ENCODE measurements at places on chromosomes 11 and 22.

DNA sequence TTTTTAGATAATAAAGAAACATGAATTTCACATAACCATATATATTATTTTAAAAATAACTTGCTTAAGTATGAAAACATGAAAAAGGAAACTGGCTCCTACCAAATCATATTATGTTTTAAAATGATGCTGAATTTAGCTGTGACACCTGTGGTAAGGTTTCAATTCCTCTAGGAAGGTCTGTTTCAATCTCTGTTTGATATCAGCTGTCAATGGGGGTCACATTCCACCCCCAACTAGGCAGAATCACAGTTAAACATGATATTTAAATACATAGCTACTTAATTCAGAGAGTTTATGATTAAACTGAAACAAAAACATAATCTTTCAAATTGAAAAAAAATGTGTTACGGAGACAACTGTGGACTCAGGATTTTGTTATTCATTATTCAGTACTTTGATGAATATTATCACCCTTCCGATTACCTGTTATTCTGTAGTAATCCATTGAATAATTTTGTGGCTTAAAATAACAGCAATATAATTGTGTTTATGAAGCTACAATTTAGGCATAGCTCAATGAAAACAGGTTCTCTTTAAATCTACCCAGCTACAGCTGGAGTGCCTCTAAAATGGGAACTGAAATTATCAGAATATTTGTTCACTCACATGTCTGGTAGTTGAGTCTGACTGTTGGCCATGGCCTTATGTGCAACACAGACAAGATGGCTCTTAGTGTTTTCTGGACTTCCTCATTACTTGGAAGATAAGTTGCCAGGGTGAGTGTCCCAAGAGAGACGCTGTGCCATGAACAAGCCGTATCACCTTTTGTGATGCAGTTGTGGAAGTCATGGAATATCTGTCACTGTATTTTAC, 244.6 kb upstream of the ANO3 start:
- ATAC-seq, result no peak

- peak; percentile 28 for ATAC-seq
Observed at GRCh38 chr22:39173787-39174497, 21.5 kb upstream of the CBX7 start.

GRCh38 chr22:50053861-50054260, 4.2 kb downstream of the TTLL8 start:
- ATAC-seq, result no peak

GRCh38 chr11:27451244-27451965, 21.2 kb downstream of the LGR4 start:
- no peak for ATAC-seq

GRCh38 chr11:72250661-72251464, 6.9 kb upstream of the PHOX2A start:
- no peak for ATAC-seq

- ATAC-seq, result no peak
Observed at GRCh38 chr11:46738887-46739286, 19.9 kb downstream of the F2 start.

GRCh38 chr11:72436661-72437060, 2.3 kb upstream of the CLPB start:
- no peak for ATAC-seq

GRCh38 chr22:49871482-49871881, 17.8 kb downstream of the ZBED4 start:
- ATAC-seq, result no peak

DNA sequence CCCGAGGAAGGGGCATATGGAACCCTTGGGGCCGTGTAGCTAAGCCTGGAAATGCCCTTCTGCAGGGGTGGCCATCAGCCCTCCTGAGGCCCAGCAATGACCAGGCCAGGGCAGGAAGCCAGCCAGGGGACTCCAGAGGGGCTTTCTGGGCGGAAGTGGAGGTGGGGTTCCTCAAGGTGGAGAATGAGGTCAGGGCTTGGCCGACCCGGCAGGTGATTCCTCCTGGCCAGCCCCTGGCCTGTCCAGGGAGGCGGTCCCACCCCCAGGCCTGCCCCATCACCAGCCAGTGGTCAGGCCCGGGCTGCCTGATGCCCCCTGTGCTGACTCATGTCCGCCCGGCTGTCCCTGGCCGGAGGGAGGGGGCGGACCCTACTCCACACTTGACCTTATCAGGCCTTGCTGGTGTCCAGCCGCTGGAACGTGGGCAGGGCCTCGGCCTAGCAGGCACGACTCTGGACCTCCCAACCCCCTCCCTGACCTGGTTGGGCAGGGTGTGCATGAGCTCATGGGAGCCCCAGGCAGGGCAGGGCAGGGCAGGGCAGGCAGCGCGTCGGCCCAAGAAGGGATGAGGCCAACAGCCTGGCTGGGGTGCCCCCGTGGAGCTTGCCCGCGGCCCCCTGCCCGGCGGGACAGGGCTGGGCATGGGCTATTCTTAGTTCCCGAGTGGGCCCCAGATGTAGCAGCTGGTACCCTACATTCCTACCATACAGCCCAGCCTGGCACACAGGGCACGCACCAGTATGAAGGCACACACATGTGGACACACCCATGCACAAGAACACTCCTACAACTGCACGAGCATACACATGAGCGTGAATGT, 35.9 kb downstream of the RPL3 start:
- ATAC-seq, result no peak

DNA sequence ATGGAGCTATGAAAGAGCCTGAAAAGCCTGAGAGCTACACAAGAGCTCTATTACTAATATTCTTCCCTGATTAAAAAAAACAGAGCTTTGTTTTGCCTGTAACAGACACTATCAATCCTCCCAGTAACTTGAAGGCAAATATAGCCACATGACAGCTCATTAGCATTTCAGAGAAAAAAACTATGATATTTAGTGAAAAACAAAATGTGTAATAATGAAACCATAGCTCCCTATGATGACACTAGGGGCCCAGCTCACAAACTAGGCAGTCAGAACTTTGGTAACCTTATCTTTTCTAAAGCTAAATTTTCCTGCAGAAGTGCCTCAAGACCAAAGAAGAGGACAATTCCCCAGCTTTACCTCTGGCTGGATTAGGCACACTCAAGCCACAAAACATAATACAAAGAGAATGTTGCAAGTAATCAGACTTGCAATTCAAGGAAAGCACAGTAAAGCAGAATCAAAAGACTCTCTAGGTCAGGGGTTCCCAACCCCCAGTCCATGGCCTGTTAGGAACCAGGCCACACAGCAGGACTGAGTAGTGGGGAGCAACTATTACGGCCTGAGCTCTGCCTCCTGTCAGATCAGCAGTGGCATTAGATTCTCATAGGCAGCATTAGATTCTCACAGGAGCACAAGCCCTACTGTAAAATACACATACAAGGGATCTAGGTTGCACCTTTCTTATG, 53.3 kb downstream of the MRTFA start:
- ATAC-seq, result peak; percentile 75

DNA sequence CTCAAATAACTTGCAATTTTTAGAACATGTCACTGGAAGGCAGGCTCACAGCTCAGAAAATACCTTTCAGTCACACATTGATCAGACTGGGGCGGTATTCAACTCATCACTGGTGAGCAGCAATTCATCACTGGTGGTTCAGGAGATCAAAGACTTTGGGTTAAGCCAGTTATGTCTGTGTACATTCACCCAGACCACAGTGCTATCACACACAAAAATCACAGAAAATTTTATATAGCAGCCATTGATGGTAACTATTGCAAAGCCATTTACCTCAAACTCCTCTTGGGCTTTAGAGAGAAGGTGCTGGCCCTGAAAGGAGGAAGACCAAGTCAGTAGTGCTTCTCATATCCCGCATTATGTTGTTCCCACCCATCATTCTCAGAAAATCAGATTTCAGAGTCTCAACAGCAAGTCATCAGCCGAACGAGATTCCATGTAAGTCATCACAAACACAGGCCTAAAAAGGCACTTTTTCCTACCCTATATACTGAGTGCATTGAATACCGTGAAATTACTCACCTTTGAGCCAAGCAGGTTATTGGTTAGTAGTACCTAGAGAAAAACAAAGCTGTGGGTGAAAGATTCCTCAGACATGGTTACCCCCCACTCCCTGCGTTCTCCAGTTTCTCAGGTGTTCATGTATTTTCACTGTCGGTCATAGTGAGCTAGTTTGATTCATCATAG, 14.0 kb upstream of the WDR74 start:
- peak; percentile 59 for ATAC-seq

DNA sequence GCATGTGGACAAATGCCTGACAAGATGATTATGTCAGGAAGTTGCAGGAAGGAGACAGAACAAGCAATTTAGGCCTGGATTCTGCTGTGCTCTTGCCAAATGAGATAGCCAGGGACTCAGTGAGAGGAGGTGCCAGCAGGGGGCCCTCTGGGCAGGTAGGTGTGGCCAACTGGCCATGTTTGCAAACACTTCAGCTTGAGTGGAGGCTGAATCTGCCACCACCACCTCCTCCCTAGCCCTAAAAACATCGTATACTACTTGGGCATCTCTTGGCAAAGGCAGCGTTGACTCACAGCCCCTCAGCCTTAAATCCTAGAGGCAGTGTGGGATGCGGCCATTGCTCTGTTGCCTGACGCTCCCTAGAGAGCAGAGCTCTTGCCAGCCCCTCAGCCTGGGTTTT, 95.1 kb upstream of the PLET1 start:
- no peak for ATAC-seq

DNA sequence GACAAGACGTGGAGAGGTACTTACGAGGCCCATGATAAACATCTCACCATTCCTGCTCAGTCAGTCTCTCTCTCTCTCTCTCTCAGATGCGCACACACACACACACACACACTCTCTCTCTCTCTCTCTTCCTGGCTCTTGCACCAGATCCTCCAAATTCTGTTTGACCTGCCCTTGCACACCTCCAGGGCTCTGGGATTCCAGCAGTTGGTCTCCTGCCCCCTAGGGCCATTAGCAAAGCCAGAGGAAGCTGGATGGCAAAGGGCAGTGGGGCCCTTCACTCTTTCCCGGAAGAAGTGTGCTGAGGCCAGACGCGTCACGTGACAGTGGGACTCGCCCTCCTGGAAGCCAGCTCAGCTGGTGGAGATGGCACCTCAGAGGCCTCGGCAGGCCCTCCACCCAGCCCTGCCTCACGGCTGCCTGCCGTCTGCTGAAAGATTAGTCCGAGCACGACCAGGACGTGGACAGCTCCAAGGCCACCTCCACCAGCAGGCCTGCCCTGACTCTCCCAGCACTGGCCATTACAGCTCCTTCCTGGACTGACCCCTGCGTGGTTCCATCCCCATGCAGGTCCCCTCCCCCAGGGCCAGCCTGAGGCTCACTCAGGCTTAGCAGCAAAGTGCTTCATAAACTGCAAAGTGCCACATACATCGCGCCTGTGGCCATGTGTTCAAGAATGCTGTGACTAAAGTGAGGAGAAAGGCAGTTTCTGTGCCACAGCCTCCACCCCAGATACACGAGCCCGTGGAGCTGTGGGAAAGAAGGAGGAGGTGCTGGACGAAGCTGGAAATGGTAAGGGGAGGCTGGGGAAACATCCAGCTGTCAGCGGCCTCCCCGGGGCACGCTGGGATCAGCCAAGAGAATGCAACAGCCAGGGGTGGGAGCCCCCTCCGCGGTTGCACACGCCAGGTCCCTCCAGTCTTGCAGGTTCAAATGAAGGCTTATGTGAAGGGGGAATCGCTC, 3.7 kb downstream of the PDGFB start:
- peak; percentile 22 for ATAC-seq

- no peak for ATAC-seq
Observed at GRCh38 chr11:106132582-106133354, 55.3 kb downstream of the AASDHPPT start.

DNA sequence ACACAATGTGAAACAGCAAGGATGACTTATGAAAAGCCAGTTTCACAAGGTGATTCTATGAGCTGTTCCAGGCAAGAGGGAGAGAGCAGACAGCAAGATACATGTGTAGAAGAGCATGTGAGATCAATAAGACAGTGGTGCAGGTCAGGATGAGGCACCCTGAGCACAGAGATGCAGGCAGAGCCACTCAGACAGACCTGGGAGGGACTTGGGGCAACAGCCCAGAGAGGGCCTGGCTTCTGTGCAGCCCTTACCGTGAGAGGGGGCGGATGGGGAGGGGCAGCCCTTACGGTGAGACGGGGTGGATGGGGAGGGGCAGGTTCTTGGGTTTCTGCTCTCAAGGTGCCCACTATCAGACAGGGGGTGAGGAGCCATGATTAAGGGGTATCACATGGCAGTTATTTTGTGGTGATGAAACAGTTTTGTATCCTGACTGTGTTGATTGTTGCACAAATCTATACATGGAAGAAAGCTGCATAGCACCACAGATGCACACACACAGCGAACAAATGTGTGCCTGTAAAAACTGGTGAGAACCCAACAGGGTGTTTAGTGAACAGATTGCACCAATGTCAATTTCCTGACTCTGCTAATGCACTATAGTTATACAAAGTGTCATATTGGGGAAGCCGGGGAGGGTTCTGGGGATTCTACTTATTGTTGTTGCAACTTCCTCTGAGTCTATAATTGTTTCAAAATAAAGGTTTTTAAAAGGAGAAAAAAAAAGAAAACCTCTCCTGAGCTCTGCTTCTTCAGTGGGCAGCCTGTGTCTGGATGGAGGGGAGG, 5.2 kb upstream of the C22orf42 start:
- no peak for ATAC-seq

DNA sequence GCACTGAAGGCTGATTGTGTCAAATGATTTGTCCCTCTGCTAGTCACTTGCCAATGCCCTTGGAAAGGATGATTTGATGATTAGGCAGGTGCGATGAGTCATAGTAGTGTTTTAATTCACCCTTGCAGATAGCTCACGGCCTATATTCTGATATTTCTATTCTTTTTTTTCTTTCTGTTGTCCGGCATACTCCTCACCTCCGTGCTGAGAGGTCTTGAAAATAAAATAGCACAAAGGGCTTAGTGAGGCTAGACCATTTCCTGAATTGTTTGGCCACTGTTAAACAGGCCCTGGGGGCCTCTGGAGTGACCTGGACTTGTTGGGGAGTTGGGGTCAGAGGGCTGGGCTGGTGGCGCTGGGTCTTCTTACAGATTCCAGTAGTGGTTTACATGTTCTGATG, 99.8 kb downstream of the ZBTB16 start:
- ATAC-seq, result peak; percentile 51

DNA sequence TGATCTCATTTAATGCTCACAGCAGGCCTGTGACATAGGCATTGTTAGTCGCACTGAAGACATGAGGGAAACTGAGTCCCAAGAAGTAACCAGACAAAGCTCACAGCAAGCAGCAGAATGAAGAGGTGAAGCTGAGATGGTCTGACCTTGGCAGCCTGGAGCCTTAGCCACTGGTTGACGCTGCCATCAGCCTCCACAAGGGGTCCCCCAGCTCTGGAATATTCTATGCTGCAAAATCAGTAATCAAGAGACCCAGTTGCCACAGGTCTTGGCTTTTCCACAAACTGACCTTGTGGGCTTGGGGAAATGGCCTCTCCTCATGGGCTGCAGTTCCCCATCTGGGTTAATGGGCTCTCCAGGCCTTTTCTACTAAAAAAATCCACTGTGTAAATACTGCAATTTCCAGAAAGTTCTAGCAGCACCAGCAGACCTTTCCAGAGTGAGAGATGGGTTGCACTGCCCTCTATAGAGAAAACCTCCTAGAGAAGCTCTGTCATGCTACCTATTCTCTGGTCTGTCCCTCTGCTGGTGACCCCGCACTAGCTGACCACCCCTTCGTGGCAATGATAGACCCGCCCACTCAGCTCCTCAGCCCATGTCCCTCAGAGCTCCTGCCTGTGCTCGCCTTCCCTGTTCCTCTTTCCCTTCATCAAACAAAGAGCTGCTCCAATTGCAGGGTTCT, 22.6 kb upstream of the ISX start:
- ATAC-seq, result no peak

- ATAC-seq, result no peak
Observed at GRCh38 chr11:96620464-96621044, 230.7 kb downstream of the JRKL start.

Data from activated CD4-positive, CD25-positive, alpha-beta regulatory T cell treated with anti-CD3 and anti-CD28 coated beads, Interleukin-2, amount 50 U/mL, for 24 hours (primary cell).